ENCODE measurements at places on chromosomes 13 and 19.
A peak's percentile ranks its signal among the peaks of the same experiment; 100 is the strongest.

DNA sequence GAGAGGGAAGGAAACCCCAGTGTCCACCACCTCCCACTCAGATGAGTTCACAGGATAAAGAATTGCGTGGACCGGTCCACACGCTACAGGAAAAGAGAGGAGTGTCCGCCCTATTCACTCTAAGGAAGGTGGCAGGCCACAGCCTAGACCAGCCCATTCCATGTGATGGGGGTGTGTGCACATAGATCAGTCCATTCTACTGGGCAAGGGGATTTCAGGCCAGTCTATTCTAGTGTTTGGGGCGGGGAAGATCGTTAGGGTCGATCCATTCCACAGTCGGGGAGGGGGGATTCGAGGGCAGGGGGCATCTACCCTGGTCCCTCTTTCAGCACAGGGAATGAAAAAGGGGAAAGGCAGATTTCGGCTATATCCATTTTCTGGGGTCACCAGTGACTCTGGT, 7.8 kb downstream of the FIZ1 start:
- DNase-seq, result no peak

DNA sequence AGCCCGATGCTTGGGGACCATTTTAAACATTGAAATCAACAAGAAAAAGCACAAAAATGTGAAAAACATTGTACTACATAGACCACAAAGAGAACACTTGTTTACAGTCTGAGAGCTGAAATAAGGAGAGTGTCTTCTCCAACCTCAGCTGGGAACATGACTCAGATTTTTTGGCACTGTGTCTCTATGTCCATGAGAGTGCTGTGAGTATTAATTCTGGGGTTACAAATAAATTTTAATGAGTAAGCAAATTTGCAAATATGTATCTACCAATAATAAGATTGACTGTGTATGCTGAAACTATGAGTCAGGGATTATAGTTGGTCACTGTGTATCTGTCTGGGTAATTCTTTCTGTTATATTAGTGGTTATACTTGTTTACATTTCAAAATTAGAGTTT, 174.0 kb downstream of the DCT start:
- DNase-seq, result no peak

DNA sequence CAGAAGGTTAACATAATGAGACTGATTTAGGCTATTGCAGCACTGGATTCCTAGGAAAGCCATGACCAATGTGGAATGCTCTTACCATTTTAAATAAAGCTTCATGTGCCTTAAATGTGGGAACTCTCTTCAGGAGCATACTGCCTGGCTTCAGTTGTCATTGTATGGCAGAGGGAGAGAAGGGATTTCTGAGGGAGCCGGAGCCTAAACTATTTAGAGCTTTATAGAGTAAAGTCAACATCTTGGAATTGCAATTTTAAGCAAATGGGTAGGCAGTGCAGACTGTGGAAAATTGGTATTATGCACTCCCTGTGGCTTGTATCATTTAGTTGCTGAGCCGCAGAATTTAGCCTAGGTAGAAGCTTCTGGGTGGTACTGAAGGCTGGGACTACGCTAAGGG, 2041.4 kb downstream of the PCDH9 start:
- no peak for DNase-seq

GRCh38 chr13:27607125-27607524, 13.2 kb downstream of the LNX2 start:
- DNase-seq, result no peak

- DNase-seq, result no peak
These were observed 40.0 kb upstream of the TPP2 start for GRCh38 chr13:102556806-102557205.

- DNase-seq, result no peak
These were observed 202.7 kb downstream of the SHISA2 start for GRCh38 chr13:25848812-25849745.

DNA sequence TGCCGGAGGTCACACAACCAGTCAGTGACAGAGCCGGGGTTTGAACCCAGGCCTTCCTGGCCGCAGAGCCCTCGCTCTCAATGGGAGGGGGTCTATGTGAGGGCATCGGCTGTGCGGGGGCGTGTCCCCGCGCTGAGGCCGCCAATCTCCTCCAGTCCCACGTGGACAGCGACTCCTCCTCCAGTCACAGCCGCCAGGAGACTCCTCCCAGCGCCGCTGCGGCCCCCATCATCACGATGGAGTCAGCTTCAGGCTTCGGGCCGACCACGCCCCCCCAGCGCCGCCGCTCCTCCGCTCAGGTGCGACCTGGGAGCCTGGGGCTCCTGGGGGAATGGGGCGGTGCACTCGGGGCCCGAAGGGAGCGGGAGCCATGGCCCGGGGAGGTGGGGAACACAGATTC, 6.0 kb downstream of the SPRED3 start:
- DNase-seq, result no peak

DNA sequence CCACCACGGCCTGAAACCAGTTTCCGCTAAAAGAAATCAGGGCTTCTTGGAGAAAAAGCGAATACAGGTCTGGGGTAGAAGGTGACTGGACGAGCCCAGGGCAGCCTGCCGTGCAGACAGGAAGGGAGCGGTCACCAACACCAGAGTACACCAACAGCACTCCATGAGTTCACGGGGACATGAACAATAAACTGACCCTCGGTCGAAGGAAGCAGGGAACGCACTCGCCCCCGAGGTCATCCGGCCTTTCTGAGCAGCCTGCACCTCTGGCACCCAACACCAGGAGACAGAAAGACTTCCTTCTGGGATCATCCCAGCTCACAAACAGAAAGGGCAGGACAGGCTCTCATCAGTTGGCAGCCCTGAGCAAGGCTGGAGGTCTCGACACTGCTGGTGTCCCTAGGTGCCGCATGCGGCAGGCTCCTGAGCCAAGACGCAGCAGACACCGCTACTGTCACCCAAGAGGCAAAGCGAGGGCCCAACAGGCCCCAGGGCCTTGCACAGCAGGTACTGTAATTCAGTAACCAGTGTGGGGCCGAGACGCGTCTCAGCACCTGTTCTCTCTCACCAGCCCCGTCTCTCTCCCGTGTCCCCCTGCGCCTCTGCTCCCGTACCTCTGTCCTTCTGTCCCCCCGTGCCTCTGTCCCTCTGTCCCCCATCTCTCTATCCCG, 18.0 kb downstream of the DCUN1D2 start:
- DNase-seq, result no peak

- DNase-seq, result no peak
These were observed 19.4 kb downstream of the PLVAP start for GRCh38 chr19:17357724-17358123.

DNA sequence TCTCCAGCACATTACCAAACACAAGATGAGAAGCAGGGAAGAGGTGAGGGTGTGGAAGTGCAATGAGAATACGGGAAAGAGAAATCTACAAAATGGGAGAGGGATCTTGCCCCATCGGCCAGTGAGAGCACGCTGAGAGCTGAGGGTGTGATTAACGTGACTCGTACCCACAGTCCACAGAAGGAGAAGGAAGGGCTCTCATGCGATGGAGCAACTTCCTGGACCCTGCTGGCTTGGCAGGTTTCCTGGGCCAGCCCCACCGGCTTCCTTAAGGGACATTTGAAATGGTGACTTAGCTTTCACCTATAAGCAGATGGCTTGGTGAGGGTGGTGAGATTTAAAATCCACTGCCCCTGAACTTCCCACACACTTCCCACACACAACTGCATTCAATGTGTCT, 740.1 kb downstream of the UQCRFS1 start:
- no peak for DNase-seq

DNA sequence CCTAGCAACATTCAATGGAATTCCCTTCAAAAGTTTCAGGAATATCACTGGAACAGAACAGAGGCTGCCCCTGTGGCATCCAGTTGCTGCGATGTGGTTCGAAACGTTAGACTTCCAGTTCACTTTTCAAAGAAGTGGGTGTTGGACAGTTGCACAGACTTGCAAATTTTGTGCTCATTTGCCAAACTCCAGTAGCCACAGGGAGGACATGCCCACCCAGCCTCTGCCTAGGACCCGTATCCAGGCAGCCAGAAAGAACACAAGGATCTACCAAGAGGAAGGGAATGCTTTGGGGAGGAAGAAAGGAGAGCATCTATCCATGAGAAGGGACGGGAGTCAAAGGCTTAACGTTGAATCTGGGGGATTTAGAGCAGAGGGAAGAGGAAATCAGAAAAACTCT, at the start of gene METTL21C:
TSS of gene METTL21C (minus strand) at position 108 of the 400 bp plus-strand sequence. CDS start 546 bp downstream, outside the sequence.
- DNase-seq, result no peak

DNA sequence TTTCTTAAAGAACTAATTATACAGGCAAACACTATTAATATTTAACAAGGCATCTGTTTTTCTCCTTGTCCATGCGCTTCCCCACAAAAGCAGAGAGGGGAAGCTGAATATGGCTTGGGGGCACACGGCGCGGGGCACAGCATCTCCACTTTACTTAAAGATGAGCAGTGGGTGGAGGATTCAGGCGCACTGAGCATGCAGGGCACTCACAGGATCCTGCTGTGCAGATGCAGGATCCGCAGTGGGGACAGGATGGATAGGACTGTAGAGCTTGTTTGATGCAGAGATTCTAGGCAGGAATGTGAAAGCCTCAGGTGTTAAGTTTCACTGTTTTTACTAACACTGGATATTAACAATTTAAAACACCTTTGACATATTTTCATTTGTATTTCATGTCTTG, 43.3 kb downstream of the ATP11A start:
- DNase-seq, result no peak

- DNase-seq, result peak; percentile 66
These were observed 73.7 kb downstream of the GGACT start for GRCh38 chr13:100514788-100515409.

DNA sequence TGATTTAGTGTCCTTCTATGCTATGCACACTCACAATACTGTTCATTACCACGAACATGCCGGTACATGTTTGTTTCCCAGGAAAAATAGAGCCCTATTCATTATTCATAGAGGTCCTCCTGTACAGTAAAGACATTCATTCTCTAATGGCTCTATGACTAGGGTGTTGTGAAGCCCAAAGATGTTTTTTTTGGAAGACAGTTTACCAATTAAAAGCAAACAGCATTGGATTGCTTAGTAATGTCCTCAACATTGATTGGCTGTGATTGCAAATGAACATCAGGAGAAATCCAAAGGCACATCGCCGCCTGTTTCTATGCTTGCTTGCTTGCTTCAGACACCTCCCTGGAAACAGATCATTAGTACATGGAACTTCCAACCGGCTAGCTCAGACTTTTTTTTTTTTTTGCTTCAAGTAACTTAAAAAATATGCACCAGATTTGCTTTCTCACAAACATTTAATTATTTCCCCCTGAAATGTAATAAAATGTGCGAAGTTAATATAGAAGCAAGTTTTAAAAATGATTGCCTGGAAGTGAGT, 8.8 kb upstream of the GPC6 start:
- DNase-seq, result no peak

GRCh38 chr19:37973666-37974065, 66.7 kb downstream of the SIPA1L3 start:
- no peak for DNase-seq

- DNase-seq, result no peak
These were observed 531.7 kb upstream of the ARGLU1 start for GRCh38 chr13:107099661-107100060.

DNA sequence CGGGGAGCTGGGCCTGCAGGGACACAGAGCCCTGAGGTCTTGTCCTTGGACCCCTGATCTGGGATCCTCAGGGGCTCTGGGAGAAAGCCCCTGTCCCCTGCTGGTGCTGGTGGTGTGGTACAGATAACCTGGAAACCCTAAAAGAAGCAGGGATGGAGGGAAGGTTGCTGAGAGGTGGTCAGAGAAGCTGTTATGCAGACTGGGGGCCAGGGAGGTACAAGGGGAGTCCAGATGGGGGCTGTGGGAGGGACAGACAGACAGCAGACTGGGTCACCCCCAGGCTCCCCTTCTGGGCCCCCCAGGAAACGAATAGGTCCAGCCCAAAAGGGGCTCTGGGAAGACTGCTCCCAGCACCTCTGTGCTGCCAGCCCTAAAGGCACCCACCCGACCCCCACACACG, 34.7 kb upstream of the PEPD start:
- no peak for DNase-seq

GRCh38 chr13:50518781-50519201, 324.7 kb downstream of the DLEU7 start:
- DNase-seq, result no peak

DNA sequence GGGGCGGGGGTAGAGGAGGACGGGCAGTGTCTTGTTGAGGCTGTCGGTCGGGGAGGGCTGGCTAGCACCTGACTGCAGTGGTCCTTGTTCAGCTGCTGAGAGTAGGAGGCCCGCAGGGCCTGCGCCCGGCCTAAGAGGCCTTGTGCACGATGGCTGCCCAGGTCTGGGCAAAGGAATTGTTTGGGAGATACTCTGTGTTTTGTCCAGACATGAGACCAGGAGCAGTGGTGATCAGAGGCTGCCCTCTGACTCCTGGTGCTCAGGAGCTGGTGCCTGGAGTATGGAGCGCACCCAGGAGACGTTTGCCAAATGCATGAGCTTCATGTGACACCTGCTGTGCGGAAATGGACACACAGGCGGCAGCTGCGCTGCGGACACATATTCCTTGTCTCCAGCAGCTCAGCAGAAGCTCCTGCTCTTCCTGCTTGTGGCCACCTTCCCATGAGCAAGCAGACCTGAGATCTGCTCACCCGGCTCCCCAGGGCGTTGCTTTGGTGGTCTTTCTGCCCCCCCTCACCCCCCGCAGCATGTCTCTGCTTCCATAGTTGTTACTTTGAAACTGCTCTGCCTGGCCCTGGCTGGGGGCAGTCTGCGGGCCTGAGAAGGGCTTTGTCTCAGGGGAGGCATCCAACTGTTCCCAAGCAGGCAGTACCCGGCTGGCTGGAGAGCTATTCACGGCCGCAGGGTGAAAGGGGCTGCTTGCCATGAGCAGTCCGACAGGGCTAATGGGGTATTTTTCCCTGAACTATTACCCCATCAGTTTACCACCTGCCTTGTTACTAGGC, 163.9 kb downstream of the TEX29 start:
- DNase-seq, result no peak

- DNase-seq, result no peak
These were observed 26.1 kb upstream of the EEF1AKMT1 start for GRCh38 chr13:20799726-20800416.

DNA sequence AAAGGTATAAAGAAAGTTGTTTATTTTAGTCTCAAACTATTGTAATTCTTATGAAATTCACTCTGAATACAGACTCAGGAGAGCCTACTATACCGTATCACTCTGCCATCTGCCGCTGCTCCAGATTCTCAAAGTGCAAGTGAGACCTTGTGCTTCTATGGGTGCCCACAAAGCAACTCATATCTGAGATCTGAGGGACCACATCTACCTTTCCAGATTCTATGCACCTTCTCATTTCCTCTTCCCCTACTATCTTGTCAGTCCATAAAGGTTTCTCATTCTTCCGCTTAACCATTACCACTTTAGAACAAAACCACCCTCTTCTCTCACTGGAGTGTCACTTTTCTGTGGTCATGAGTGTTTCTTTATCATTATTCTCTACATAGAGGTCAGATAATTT, 1236.9 kb downstream of the DIAPH3 start:
- no peak for DNase-seq

DNA sequence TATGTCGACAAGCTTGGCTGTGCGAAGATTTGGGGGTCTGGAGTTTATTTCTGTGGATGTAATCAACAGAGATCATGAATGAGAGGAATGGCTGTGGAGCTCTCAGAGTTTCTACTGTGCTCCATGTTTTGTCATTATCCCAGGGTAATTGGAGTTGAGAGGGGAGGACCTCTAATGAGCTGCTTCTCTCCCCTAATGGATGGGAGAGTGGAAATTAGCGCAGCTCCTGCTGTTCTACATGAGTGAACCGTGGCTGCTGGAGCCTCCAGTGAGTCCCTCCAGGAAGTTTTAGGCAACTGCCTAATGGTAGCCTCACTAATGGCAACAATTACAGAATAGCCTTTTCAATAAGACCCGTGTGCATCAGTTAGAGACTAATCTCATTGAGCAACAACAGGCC, 31.3 kb upstream of the FGF9 start:
- no peak for DNase-seq

GRCh38 chr19:7117248-7117647, 47.7 kb downstream of the ZNF557 start:
- no peak for DNase-seq
